Stimulated activated CD4-positive, alpha-beta T cell treated with anti-CD3 and anti-CD28 coated beads, Interleukin-15, amount 100 ng/mL, for 1 hour (primary cell): ENCODE measurements at places on chromosomes 16 and 17.

GRCh38 chr16:85286951-85287814, 174.9 kb upstream of the CIBAR2 start:
- no peak for DNase-seq

DNA sequence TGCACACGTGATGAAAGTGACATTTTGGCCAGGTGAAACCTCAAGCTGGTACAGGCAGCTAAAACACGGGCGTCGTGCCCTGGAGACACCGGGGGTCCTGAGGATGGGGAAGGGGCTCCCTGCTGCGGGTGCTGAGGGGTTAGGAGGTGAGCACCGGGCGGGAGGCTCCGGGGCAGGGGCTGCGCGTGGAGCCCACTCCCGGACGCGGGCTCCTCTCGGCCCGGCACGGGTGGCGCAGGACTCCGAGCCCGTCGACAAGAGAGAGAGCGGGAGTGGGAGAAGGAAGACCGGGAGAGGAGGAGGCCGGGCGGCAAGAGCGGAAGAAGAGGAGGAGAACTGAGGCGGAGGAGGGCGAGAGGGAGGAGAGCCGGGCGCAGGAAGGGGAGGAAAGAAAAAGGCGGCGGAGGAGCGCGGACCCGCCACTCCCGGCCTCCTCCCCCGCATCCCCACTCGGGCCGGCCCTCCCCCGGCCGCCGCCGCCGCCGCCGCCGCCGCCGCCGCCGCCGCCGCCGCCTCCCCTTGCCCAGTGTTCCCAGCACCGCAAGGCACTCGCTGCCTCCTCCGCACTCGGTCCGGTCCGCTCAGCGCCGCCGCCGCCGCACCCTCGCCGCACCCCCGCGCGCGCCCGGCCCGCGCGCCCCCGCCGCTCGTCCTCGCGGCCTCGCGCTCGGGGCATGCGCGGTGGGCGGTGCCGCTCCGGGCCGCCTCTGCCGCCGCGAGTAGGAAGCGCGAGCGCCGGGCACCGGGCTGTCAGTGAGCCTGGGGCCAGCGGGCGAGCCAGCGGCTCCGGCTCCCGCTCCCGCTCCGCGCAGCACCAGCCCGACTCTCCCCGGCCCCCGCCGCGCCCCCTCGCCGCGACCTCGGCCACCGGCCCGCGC, at the start of gene PRKCA:
TSS of gene PRKCA (plus strand) at position 750 of the 878 bp plus-strand sequence.
- peak; percentile 51 for DNase-seq

DNA sequence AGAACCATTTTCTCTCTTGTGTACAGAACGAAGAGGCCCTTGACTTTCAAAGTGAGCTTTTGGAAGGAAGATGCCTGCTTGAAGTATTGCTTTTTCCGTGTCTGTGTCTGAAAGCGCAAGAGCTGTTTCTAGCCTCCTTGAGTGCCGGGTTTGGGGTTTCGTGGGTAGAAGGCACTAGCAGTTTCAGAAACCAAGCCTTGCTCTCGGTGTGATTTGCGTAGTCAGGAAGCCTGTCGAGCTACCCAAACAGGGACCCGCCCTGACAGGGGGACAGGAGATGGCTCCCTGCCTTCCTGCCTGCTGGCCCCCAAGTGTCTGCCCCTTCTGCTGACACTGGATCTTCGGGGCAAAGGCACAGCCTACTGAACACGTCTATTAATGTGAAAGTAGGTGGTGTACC, 322.0 kb downstream of the MAF start:
- DNase-seq: peak; percentile 23

DNA sequence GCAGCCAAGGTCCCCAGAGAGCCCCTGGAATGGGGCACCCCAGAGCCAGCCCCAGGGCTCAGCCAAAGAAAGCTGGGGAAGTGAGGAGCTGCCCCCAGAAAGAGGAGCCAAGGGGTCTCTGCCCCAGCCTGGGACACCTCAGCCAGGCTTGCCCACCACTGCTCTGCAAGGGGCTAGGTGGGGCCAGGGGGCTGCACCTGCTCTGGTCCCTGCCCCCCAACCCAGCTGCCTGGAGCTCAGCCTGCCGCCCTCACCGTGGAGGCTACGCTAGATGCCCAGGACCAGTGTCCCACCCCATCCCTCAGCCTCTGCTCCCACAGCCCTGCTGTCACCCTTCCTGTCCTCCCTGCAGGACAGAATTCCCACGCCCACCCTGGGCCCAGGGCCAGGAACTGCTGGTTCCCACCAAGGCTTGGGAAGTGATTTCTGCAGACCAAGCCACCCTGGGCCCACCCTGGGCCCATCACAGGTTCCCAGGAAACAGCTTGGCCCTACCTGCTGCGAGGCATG, 28.1 kb upstream of the KRT17 start:
- DNase-seq: no peak

- no peak for DNase-seq
Measured at GRCh38 chr17:42225646-42226045, 31.4 kb upstream of the GHDC start.

DNA sequence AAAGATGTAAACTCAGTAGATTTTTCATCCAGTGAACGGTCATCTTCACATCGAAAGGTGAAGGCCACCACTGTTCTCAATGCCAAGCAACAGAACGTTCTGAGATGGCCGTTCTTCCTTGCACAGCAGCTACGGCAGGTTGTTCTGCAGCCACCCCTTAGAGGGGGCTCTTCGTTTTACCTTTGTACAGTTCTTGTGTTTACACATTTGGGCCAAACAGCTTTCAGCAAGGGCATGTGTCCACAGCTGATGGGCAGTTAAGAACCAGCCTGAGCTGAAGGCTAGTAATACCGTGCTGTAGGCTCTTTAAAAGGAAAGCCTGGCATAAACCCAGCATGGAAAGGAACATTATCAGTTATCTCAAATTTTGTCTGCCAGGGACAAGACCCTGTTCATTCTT, 15.9 kb downstream of the PLD6 start:
- DNase-seq: no peak

DNA sequence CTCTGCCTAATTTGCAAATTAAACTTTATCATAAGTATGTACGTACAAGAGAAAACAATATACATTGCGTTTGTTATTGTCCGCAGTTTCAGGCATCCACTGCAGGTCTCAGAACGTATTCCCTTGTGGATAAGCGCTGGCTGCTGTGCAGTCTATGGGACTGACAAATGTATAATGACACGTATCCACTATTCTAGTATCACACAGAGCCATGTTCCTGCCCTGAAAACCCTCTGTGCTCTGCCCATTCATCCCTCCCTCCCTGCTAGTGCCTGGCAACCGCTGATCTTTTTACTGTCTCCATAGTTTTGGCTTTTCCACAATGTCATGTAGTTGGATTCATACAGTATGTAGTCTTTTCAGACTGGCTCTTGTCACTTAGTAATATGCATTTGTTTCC, 179.4 kb downstream of the MAF start:
- no peak for DNase-seq

GRCh38 chr17:79722787-79723186, 8.0 kb upstream of the ENPP7 start:
- no peak for DNase-seq

GRCh38 chr16:83779886-83780285, 27.9 kb upstream of the HSBP1 start:
- no peak for DNase-seq

GRCh38 chr17:4807605-4808377, 839 bp downstream of the PLD2 start:
- DNase-seq: no peak

DNA sequence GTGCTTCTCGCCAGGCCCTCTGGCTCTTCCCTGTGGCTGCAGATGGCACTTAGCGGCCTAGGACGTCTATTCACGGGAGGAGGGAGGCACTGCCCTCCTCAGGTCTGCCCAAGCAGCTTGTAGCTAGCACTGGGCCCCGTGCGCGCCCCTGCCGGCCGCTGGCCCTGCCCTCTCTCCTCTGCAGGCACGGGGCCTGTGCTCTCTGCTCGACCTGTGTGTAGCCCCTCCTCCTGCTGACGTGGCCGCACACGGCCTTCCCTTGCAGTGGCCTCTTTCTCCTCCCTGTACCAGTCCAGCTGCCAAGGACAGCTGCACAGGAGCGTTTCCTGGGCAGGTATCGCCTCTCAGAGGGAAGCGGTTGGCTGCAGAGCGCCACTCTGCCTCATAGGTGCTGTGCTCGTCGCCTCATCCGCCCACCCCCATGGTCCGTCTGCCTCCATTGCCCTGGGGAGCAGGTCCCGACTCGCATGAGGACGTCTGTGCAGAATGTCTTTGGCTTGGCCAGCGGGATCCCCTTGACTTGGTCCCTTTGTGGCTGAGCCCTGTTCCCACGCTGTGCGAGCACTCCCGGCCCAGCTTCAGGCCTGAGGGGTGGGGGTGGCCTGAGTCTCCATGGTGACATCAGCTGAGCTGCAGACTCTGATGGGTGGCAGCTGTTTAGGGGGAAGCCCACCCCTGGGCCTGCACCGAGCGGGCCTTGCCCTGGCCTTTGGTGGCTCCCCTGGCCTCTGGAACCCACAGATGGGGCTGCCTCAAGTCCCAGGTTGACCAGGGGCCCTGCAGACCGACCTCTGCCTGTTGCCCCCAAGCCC, 34.6 kb downstream of the TSC2 start:
- DNase-seq: no peak

DNA sequence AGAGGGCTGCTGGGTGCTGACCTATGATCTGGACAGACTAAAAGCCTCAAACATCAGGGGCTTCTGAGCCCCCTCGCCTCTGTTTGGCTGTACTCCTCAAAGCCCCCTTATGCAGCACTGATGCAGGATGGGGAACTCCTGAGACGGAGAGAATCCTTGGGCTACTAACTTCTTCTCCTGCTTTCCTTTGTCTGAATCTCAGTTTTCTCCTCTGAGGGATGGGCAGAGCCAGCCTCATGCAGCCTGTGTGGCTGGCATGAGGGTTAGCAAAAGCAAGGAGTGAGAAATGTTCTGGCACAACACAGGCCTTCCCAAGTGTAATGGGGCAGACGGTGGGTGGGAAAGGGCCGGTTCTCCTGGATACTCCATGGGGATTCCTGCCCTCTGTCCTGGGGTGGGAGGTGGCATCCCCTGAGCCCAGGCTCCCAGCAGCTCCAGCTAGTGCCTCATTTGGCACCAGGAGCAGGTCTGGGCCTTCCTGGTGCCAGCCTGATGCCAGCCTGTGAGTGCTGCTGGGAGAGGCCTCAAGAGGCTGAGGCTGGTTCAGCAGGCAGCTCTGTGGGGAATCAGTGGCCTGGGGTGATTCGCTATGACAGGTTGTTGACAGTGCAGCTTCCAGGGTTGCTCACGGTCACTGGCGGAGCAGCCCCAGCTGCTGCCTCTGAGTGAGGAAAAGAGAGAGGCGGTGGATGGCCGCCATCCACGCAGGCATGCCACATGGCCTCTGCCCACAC, 4.0 kb upstream of the BRD7 start:
- DNase-seq: no peak

DNA sequence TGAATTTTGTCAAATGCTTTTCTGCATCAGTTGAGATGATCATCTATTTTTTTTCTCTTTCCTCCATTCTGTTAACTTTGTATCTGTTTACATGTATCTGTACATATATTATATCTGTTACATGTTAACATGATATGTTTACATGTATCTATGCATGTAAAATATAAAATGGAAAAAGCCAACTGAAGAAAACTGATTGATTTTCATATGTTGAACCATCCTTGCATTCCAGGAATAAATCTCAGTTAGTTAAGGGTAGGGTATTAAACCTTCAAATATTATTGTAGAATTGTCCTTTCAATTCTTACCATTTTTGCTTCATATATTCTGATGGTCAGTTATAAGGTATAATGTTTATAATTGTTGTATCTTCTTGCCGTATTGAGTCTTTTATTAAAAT, 336.1 kb downstream of the ZFHX3 start:
- no peak for DNase-seq

DNA sequence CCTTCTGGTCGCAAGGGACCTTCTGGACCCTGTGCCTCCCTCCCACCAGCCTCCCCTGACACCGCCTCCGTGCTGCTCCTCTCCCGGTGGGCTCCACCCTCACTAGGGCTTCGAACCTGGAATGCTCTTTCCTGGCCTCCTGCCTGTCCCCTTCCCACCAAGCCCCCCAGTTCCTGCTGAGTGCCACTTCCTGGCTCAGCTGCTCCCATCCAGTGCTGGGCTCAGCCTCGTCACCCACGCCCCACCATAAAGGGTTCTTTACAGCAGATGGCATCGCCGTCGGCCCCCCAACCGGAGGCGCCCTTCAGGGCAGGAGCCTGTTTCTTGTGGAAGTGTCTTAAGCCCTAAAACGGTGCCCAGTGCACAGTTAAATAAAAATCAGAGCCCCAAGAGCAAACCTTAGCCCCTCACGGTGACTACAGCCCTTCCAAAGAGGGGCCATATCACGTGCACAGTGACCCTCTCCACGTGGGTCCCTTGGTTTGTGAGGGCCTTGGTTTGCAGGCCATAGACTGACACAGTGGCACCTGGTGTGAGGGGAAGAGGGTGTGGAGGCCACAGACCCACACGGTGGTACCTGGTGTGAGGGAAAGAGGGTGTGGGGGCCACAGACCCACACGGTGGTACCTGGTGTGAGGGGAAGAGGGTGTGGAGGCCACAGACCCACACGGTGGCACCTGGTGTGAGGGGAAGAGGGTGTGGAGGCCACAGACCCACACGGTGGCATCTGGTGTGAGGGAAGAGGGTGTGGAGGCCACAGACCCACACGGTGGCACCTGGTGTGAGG, 111.4 kb downstream of the METRNL start:
- DNase-seq: no peak

GRCh38 chr17:57518587-57519581, 226.2 kb downstream of the CCDC182 start:
- no peak for DNase-seq

- DNase-seq: no peak
Measured at GRCh38 chr17:38717139-38717745, 12.2 kb downstream of the MLLT6 start.

DNA sequence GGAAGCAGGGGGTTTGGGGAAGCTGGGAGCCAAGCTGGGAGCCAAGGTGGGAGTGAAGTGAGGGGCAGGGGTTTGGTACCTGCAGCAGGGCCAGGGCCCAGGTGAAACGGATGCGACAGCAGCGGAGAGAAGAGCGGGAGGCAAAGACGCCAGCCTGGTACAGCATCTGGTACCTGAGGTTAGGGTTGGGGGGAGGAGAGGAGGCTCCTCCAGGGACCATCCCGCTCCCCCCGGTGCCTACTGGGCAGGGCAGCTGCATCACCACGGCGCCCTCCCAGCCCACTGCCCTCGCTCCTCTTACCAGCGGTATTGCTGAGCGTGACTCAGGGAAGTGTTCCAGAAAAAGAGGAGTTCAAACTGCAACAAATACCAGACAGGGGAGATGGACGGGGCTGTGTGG, 9.8 kb downstream of the CLN3 start:
- no peak for DNase-seq
